ENCODE measurements at places on chromosomes 7 and 10. TPM values are rescaled to one million over a fixed set of nuclear protein-coding genes. Genes with fewer than 3 reads are reported as not detected.

DNA sequence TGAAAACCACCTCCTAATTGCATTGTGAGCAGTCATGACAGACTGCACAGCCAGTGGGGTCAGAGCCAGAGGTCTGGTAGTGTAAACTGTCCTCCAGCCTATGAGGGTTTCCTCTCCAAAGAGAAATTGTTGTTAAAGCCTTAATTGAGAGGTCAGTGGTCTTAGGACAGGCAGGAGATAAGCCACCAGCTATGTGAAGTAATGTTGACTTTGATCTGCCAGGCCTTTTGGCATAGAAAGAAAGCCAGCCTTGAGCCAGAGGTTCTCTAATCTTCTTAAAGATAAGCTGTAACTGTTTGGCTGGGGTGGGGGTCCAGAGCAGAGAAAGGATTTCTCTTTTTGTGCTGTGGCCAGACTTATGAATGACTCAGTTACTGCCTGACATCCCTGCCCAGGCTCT lies 248.4 kb downstream of the WDR11 start:
- DNase-seq, result no peak

- DNase-seq, result no peak
These were observed 26.6 kb upstream of the KAT6B start for GRCh38 chr10:74799721-74800221.

Gene POLR2J2
- 20.6 TPM for total RNA-seq

DNA sequence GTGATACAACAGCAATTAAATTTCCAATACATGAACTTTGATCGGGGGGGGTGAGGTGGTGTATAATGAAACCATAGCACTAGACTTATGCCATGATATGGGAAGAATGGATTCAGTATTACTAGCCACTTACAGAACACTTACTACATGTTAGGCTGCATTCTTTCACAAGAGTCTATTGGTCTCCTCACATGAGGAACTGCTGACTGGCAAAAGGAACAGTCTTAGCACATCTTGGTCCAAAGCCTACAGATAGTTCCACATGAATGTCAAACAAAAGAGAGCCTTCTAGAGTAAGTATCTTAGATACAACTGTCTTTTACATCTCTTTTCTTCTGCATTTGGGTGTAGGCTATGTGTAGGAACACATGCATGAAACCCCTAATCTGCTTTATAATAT lies 115.9 kb upstream of the DNAJB12 start:
- DNase-seq, result no peak

- DNase-seq, result no peak
These were observed 6.0 kb downstream of the AKR1B10 start for GRCh38 chr7:134533288-134533771.

GRCh38 chr10:50824782-50825181 lies 60.6 kb downstream of the A1CF start:
- no peak for DNase-seq

Data from sciatic nerve (tissue), 2 donors.